ENCODE measurements at places on chromosomes 3 and 15. TPM values are rescaled to one million over a fixed set of nuclear protein-coding genes. Genes with fewer than 3 reads are reported as not detected.

- no peak for DNase-seq
- H3K36me3 ChIP-seq: no peaks in the 10 kb centered on the region
- no peak overlapping the region for H3K27ac ChIP-seq
- H3K27me3 ChIP-seq: no peaks in the 10 kb centered on the region
- H3K4me1 ChIP-seq: no peaks in the 10 kb centered on the region
Observed at GRCh38 chr3:134337511-134338200, 36.6 kb downstream of the AMOTL2 start.

DNA sequence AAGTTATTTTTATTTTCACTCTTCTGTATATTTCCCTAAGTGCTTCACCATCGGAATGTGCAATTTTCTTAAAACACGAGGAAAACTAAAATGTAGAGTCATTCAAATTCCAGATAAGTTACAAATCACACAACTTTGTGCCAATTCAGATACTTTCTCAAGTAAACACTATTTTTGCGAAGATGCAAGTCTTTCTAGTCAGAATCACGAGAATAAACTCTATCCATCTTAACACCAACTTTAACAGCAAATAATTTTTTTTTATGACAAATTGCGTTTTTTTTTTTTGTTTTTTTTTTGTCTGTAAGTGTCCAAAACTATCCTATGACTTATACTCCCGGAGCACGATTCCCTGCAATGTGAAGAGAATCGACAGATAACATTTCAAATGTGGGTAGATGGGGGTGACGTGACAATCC lies 1.3 kb downstream of the STAG1 start:
- peaks cover 26% of the 10 kb centered on the region for H3K4me1 ChIP-seq
- no peak for DNase-seq
- H3K27me3 ChIP-seq: no peaks in the 10 kb centered on the region
- peak overlapping the region; percentile 96 for H3K27ac ChIP-seq
- H3K4me3 ChIP-seq: peak overlapping the region; percentile 36
- H3K36me3 ChIP-seq: no peaks in the 10 kb centered on the region

DNA sequence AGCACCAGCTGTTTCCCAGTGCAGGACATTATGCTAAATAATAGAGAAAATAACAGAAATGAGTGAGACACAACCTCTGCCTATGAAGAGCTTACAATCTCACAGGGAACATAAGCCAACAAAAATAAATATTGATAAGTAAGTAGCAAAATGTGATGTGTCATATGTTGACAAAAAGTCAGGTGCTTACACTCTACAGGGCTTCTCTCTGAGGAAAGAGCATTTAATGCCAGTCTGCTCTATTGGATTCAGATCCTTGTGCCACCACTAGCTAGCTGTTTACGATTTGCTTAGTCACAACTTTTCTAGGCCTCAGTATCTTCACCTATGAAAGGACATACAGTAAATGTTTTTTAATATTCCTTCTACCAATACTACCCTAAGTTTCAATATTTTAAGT lies 500.9 kb upstream of the NAALADL2 start:
- H3K4me1 ChIP-seq: no peaks in the 10 kb centered on the region
- no peaks in the 10 kb centered on the region for H3K36me3 ChIP-seq
- H3K27ac ChIP-seq: no peak overlapping the region
- no peak for DNase-seq

DNA sequence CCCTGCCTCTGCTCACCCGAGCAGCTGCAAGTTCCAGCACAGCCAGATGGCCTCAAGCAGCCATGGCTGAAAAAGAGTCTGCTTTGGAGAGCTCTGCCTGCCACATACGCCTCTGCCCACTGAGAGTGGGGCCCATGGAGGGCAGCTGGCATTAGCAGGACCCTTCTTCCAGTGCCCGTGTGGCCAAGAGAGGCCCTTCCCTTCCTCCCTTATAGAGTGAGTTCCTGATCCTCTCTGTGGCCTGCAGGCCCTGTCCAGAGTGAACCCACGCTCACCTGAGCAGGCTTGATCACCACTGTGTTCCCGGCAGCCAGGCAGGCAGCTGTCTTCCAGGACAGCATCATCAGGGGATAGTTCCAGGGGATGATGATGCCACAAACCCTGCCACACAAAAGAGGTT lies 41.4 kb upstream of the SLC41A3 start:
- H3K27me3 ChIP-seq: no peaks in the 10 kb centered on the region
- peak; percentile 41 for DNase-seq
- H3K4me1 ChIP-seq: no peaks in the 10 kb centered on the region
- H3K36me3 ChIP-seq: no peaks in the 10 kb centered on the region
- no peak overlapping the region for H3K4me3 ChIP-seq

GRCh38 chr15:96699871-96700401 lies 369.4 kb downstream of the NR2F2 start:
- no peak for DNase-seq
- no peaks in the 10 kb centered on the region for H3K27me3 ChIP-seq
- H3K27ac ChIP-seq: no peak overlapping the region
- H3K4me1 ChIP-seq: no peaks in the 10 kb centered on the region
- no peak overlapping the region for H3K4me3 ChIP-seq
- H3K36me3 ChIP-seq: no peaks in the 10 kb centered on the region

GRCh38 chr15:57382969-57383368 lies 6.7 kb downstream of the CGNL1 start:
- H3K27ac ChIP-seq: peak overlapping the region; percentile 19
- DNase-seq: no peak
- H3K36me3 ChIP-seq: no peaks in the 10 kb centered on the region
- no peaks in the 10 kb centered on the region for H3K27me3 ChIP-seq
- H3K4me1 ChIP-seq: peaks cover 31% of the 10 kb centered on the region

- no peaks in the 10 kb centered on the region for H3K27me3 ChIP-seq
- H3K36me3 ChIP-seq: no peaks in the 10 kb centered on the region
- H3K4me3 ChIP-seq: no peak overlapping the region
- no peak for DNase-seq
- H3K27ac ChIP-seq: no peak overlapping the region
- no peaks in the 10 kb centered on the region for H3K4me1 ChIP-seq
Observed at GRCh38 chr3:171956705-171957104, 82.7 kb upstream of the FNDC3B start.

- DNase-seq: no peak
- H3K27me3 ChIP-seq: no peaks in the 10 kb centered on the region
- no peak overlapping the region for H3K4me3 ChIP-seq
- no peaks in the 10 kb centered on the region for H3K36me3 ChIP-seq
- H3K4me1 ChIP-seq: peaks cover 10% of the 10 kb centered on the region
- no peak overlapping the region for H3K27ac ChIP-seq
Observed at GRCh38 chr3:73021301-73021835, 24.8 kb downstream of the PPP4R2 start.

- no peaks in the 10 kb centered on the region for H3K36me3 ChIP-seq
- no peak for DNase-seq
- no peak overlapping the region for H3K4me3 ChIP-seq
- no peak overlapping the region for H3K27ac ChIP-seq
- H3K27me3 ChIP-seq: no peaks in the 10 kb centered on the region
Observed at GRCh38 chr3:153219146-153219545, 57.1 kb downstream of the RAP2B start.

DNA sequence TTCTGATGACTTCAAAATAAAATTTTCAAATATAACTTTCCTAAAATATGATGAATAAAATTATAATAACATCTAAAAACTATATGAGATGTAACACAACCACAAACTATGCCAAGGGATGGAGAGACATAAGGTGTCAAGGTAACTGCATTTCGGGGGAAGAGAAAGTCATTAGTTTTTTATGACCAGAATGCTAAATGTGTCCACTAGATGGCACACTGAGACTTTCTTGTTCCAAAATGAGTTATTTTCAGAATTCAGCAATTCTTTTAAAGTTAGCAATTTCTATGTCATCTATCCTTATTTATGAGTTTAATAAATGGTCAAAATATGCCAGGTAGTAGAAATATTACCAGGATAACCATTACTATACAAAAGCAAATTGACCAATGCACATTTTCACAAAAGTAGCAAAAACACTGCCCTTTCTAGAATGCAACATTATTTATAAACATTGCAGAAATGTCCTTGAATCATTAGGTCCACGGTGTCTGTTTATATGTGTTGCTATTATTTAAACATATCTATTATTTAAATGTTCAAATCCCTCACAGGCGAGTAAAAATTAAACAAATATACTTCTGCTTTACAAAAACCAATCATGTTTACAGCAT lies 374.2 kb downstream of the PLCL2 start:
- DNase-seq: no peak
- no peak overlapping the region for H3K4me3 ChIP-seq
- no peaks in the 10 kb centered on the region for H3K27me3 ChIP-seq

DNA sequence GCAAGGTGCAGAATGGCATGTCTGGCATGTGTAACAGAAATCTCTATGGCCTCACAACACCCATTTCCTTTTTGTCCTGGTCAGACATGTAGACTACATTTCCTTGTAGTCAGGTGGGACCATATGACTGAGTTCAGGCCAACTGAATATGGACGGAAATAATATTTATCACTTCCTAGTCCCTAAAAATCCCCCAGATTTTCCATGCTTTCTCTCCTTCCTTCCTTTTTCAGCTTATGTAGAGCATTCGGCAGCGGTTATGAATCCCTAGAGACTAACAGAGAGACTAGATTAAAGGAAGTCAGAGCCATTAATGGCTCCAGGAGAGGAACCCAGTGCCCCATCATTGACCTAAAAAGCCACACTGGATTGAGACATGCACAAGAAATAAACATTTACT lies 35.8 kb downstream of the SLC9A9 start:
- DNase-seq: no peak
- H3K36me3 ChIP-seq: no peaks in the 10 kb centered on the region
- H3K27me3 ChIP-seq: no peaks in the 10 kb centered on the region
- no peaks in the 10 kb centered on the region for H3K4me1 ChIP-seq
- H3K27ac ChIP-seq: no peak overlapping the region

- no peaks in the 10 kb centered on the region for H3K36me3 ChIP-seq
- DNase-seq: no peak
- no peak overlapping the region for H3K4me3 ChIP-seq
- no peaks in the 10 kb centered on the region for H3K27me3 ChIP-seq
Observed at GRCh38 chr3:58622436-58622835, 44.1 kb downstream of the FAM3D start.

DNA sequence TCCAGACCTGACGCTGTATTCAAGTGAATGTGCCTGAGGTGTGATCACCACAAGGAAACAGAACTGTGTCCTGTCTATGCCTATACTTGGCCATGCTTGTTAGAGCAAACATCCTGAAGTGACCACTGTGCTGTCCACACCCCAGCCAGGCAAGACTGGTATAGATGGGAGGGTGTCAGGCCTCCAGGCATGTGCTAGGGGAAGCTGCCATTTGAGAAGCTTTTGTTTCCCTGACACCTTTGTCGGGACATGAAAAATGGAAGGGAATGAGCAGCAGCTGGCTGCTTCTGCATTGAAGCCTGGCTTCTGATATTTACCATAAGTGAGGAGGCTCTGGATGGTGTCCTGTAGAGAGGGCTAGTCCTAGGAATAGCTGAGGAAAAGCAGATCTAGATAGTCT lies 106.2 kb downstream of the CPNE4 start:
- DNase-seq: no peak
- H3K27ac ChIP-seq: no peak overlapping the region
- H3K36me3 ChIP-seq: no peaks in the 10 kb centered on the region
- no peaks in the 10 kb centered on the region for H3K4me1 ChIP-seq
- no peaks in the 10 kb centered on the region for H3K27me3 ChIP-seq

GRCh38 chr3:40731445-40731844 lies 206.7 kb downstream of the ZNF621 start:
- no peaks in the 10 kb centered on the region for H3K4me1 ChIP-seq
- H3K36me3 ChIP-seq: no peaks in the 10 kb centered on the region
- DNase-seq: no peak
- H3K4me3 ChIP-seq: no peak overlapping the region
- no peaks in the 10 kb centered on the region for H3K27me3 ChIP-seq
- H3K27ac ChIP-seq: no peak overlapping the region

Gene LMCD1
- total RNA-seq: 14.4 TPM

Gene IRAK2
- 0.94 TPM for total RNA-seq

Gene PLSCR5
- not detected for total RNA-seq

Gene NANOGP8
- total RNA-seq: 0.78 TPM

Gene GPR149
- total RNA-seq: not detected

Gene PYGO1
- total RNA-seq: 2.2 TPM

Gene MYO5C
- total RNA-seq: 38.6 TPM

All from pancreas (tissue), 10 donors.